ENCODE measurements at places on chromosomes 11 and 22.

GRCh38 chr11:116651098-116651736 is 121.6 kb downstream of the BUD13 start:
- DNase-seq: no peak

DNA sequence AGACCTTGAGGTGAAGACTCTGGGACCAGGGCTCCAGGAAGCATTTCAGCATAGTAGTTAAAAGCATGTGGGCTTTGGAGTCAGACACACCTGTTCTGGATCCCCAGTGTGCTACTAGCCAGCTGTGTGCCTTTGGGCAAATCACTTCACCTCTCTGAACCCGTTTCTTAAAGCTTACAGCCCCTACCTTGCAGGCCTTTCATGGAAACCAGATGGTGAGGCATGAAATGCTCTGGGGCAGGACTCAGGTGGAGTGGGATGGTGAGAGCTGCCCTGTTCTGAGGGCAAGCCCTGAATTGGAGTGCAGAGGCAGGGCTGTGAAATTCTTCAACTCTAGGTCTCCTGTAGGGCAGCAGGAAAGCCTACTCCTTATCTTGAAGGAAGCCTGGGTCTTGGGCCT is 10.5 kb downstream of the UCP2 start:
- no peak for DNase-seq

DNA sequence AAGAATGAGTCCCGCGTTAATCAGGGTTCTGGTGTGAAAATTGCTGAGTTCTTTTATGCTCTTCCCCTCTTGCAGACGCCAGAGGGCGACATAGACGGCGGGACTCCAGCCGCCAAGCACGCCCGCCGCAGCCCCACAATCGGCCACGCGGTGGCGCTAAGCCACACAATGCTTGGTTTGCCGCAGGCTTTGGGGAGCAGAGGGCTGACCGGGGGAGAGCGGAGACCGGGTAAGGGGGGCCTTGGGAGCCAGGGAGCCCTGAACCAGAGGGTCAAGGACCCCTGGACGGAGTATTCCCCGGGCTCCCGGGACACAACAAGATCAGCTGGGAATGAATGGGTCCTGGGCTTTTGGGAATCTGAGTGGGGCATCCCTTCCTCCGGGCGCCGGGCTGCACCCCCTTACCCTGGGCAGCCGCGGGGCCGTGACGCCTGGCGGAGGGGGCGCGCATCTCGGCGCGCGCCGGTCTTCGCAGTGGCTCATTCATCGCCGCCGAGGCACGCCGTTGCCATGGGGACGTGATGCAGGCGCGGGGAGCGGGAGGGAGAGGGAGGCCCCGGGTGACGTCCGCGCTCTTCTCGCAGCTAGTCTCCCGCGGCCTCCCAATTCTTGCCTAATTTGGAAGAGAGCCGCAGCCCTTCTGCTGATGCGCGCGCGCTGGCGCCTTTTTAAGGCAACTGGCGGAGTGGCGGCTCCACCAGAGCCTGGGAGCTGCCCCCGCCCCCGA is 12.2 kb upstream of the NPAS4 start:
- peak; percentile 79 for DNase-seq

DNA sequence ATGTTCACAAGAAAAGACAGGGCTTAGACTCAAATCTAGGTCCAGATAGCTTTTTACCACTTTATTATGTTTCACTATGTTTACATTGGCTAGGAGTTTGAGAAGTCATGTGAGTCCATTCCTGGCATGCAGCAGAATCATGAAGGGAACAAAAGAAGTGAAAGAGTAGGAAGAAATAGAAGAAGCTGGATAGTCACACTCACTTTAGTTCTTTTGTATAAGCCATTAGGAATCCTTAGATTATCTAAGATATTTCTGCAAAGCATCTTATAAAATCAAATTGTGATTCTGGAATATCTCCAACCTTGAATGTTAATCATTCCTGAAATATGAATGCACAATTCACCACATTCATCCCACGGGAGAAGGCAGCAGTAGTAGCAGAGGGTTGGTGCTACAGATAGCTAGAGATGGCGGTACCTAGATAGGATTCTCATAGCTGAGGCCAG is 31.9 kb downstream of the MAML2 start:
- no peak for DNase-seq

GRCh38 chr11:14774721-14775120 is 117.3 kb downstream of the CYP2R1 start:
- DNase-seq: no peak

DNA sequence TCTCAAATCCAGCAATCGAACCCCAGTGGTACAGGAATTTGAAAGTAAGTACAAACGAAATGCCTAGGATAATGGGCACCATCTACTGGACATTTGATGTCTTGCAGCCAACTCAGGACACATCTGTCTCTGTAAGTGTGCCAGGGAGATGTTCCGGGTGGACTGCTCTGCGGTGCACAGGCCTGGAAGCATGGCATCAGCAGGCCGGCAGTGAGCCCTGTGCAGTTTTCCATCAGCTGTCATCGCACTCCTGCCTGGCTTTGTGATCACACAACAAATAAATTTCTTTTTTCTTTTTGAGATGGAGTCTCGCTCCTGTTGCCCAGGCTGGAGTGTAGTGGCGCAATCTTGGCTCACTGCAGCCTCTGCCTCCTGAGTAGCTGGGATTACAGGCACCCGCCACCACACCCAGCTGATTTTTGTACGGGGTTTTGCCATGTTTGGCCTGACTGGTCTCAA is 71.0 kb downstream of the JAM3 start:
- DNase-seq: peak; percentile 64

DNA sequence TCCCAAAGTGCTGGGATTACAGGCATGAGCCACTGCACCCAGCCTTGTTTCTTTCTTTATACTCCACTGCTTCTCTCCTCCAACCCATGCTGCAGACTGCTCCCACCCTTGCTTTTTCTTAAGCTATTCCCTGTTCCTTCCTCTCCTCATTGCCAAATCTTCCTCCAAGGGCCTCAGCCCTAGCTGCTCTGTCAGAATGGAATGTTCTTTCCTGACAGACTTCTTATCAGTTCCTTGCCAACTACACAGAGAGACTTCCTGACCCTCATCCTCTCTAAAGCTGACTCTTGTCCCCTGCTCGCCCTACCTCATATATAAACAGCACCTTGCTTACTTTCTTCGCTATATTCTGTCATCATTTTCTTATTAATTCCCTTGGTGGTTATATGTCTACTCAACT is 16.9 kb upstream of the PIK3C2A start:
- no peak for DNase-seq

- DNase-seq: no peak
These were observed 729 bp upstream of the CHKB start for GRCh38 chr22:50583294-50583861.

- no peak for DNase-seq
These were observed 35.7 kb downstream of the LRRC32 start for GRCh38 chr11:76634886-76635285.

GRCh38 chr11:9462806-9463537 is 2.2 kb downstream of the ZNF143 start:
- DNase-seq: no peak

All from NCI-H2029 (cell line).